ENCODE measurements at places on chromosomes 3 and 15. TPM values are rescaled to one million over a fixed set of nuclear protein-coding genes. Genes with fewer than 3 reads are reported as not detected.

DNA sequence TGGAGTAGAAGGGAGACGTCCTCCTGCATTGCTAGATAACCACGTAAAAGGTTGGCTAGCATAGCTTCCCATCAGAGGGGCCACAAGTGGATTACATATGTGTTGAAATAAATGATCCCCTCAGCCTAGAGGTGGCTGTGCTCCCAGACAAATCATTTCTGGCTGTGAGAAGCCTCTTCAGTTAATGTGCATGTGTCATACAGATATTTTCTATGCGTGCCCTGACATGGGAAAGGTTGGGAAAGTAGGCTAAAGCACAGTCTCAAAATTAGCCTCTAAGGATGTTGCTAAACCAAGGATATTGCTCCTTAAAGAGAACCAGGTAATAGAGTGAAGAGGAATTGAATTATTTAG lies 17.8 kb downstream of the USP3 start:
- no peak overlapping the region for H3K27ac ChIP-seq
- H3K27me3 ChIP-seq, result no peaks in the 10 kb centered on the region
- H3K4me1 ChIP-seq, result peaks cover 62% of the 10 kb centered on the region
- H3K36me3 ChIP-seq, result peaks cover 2% of the 10 kb centered on the region
- no peak for DNase-seq

DNA sequence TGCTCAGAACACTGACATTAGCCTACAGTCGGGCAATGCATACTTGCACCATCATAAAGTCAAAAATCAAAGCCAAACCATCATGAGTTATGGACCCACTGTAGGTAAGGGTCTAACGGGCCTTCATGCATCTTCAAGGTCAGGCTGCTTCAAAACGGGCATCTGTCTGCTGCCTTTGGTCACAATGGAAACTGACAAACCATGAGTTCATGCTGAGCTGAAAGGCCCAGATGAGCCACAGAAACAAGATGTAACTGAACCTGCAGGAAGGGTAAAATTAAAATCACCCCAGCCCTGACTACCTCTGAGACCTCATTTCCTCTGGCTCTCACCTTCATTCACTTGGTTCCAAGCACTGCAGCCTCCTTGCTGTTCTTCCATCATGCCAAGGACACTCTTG lies 143.8 kb downstream of the ERC2 start:
- no peaks in the 10 kb centered on the region for H3K36me3 ChIP-seq
- H3K27ac ChIP-seq, result no peak overlapping the region
- H3K4me3 ChIP-seq, result no peak overlapping the region
- no peak for DNase-seq
- peaks cover 5% of the 10 kb centered on the region for H3K27me3 ChIP-seq

DNA sequence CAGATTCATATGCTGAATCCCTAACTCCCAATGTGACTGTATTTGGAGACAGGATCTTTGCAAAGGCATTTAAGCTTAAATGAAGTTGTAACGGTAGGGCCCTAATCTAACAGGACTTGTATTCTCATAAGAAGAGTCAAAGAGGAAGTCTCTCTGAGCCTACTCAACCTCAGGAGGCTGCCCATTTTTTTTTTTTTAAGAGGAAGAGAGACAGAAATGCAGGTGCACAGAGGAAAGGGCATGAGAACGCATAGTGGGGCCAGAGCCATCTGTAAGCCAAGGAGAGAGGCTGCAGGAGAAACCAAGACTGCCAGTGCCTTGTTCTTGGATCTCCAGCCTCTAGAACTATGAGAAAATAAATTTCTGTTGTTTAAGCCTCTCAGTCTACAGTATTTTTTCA lies 28.4 kb downstream of the ZNF860 start:
- peaks cover 11% of the 10 kb centered on the region for H3K27me3 ChIP-seq
- H3K4me1 ChIP-seq, result peaks cover 2% of the 10 kb centered on the region
- no peak overlapping the region for H3K4me3 ChIP-seq
- DNase-seq, result no peak
- no peaks in the 10 kb centered on the region for H3K36me3 ChIP-seq
- H3K27ac ChIP-seq, result no peak overlapping the region

GRCh38 chr15:69468241-69469121 lies 15.9 kb downstream of the RPLP1 start:
- peak overlapping the region; percentile 75 for H3K27ac ChIP-seq
- peaks cover 22% of the 10 kb centered on the region for H3K4me1 ChIP-seq
- no peaks in the 10 kb centered on the region for H3K36me3 ChIP-seq
- H3K27me3 ChIP-seq, result peaks cover 30% of the 10 kb centered on the region
- DNase-seq, result peak; percentile 78
- peak overlapping the region; percentile 5 for H3K4me3 ChIP-seq

The TPRG1 gene
- 91.8 TPM for total RNA-seq

- no peak for DNase-seq
- H3K4me3 ChIP-seq, result no peak overlapping the region
- H3K36me3 ChIP-seq, result no peaks in the 10 kb centered on the region
- H3K27me3 ChIP-seq, result no peaks in the 10 kb centered on the region
- H3K27ac ChIP-seq, result no peak overlapping the region
Observed at GRCh38 chr3:67781218-67781617, 126.8 kb upstream of the SUCLG2 start.

GRCh38 chr15:64315216-64315615 lies 40.8 kb downstream of the CSNK1G1 start:
- DNase-seq, result no peak
- peaks cover 3% of the 10 kb centered on the region for H3K4me1 ChIP-seq
- no peak overlapping the region for H3K4me3 ChIP-seq
- peaks cover 8% of the 10 kb centered on the region for H3K36me3 ChIP-seq

DNA sequence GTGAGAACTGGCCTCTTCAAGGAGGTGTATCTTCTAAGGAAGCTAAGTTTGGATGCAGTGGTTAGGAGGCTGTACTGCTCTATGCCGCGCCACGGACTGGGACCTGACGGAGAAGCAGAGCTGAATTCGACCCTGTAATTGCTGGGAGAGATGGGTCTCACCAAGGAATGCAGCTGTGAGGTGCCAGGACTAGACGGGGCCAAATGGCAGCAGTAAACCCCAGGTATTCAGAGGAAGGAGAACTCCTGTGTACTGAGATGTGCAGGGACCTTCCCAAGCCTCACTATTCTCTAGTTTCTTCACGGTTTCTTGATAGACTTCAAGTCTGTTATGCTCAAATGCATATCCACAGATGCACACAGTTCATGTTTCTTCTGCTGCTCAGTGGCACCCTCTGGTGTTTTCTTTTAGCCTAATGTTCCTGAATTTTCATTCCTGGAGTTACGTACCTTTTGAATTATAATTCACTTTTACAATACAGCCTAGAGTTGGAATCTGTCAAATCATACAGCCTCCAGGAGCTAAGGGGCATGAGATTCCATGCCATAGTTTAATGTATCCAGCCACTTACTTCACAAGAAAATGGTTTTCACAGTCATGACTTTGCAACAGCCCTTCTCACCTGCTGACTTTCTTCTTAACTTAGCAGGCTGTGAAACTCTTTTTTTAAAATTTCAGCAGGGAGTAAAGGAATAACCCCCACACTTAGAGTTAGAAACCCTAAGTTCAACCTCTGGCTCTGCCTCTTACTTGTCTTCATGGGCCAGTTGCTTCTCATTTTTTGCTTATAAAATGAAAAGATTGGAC lies 61.8 kb downstream of the GLDN start:
- DNase-seq, result no peak
- no peak overlapping the region for H3K4me3 ChIP-seq
- H3K4me1 ChIP-seq, result no peaks in the 10 kb centered on the region
- peaks cover 24% of the 10 kb centered on the region for H3K27me3 ChIP-seq
- no peak overlapping the region for H3K27ac ChIP-seq

- no peak overlapping the region for H3K4me3 ChIP-seq
- DNase-seq, result no peak
- H3K27ac ChIP-seq, result no peak overlapping the region
- no peaks in the 10 kb centered on the region for H3K4me1 ChIP-seq
Observed at GRCh38 chr3:113252553-113252952, 41.2 kb downstream of the BOC start.

DNA sequence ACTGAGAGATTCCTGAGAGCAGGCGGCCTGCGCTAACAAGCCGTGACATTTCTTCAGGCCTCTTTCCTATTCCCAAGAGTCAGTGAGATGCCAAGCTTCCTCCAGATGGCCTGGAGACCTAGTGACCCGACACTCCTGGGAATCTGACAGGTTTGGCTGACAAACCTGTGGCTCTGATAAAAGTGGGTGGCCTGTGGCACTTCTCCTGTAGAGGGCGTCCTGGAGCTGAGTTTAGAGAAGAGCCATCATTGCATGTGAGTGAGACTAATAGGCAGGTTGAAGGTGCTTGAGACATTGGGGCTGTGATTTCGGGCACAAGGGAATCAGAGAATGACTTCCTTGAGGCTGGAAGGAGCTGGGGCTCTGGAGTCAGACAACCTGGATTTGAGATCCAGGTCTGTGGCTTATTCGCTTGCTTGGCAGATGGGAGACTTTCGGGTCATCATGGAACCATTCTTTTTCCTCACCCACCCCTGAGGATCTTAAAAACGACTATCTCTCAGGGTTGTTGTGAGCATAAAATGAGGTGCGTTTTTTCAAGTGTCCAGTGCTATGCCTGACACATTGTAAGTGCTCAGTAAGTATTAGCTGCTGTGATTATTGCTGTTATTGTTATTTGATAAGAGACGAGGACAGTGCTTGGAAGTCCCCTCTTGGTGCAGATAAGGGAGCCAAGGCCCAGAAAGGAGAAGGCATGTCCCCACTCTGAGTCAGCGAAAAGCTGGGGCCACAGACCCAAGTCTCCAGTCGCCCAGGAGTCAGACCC lies 77.2 kb downstream of the SCN10A start:
- peaks cover 12% of the 10 kb centered on the region for H3K27me3 ChIP-seq
- H3K4me1 ChIP-seq, result no peaks in the 10 kb centered on the region
- H3K36me3 ChIP-seq, result no peaks in the 10 kb centered on the region
- DNase-seq, result no peak
- no peak overlapping the region for H3K27ac ChIP-seq

The PLIN1 gene
- not detected for total RNA-seq

The SLC22A14 gene
- total RNA-seq, result not detected

The UBE2E2 gene
- total RNA-seq, result 6.3 TPM

Data from activated T-helper 2 cell treated with anti-CD3 and anti-CD28 coated beads, Interferon-gamma antibody, Interleukin-2, Interleukin-4, amounts not matched to agents 10 μg/mL and 5 μg/mL and 100 μg/mL, durations not matched to agents 14 hours and 24 hours and 36 hours (primary cell).